HepG2 (cell line): ENCODE measurements at places on chromosomes 5 and 9.

DNA sequence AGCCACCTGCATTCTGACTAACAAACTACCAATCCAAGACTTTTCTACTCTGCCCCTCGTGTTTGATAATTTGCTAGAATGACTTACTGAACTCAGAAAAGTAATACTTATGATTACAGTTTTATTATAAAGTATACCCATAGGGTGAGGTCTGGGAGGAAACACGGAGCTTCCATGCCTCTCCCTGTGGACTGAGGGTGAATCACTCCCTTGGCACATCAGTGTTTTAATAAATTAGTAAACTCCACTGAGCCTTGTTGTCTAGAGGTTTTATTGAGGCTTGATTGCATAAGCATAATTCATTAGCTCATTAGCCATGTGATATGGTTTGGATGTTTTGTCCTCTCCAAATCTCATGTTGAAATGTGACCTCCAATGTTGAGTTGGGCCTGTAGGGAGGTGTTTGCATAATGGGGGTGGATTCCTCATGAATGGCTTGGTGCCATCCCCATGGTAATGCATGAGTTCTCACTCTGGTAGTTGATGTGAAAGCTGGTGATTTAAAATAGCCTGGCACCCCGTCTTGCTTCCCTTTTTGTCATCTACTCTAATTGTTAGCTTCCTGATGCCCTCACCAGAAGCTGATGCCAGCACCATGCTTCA is 233.6 kb upstream of the TRPC7 start:
- no peak overlapping the region for H3K4me3 ChIP-seq
- no peak overlapping the region for H3K27ac ChIP-seq
- H3K4me1 ChIP-seq, result no peaks in the 10 kb centered on the region
- no peaks in the 10 kb centered on the region for H3K27me3 ChIP-seq
- no peak for DNase-seq

DNA sequence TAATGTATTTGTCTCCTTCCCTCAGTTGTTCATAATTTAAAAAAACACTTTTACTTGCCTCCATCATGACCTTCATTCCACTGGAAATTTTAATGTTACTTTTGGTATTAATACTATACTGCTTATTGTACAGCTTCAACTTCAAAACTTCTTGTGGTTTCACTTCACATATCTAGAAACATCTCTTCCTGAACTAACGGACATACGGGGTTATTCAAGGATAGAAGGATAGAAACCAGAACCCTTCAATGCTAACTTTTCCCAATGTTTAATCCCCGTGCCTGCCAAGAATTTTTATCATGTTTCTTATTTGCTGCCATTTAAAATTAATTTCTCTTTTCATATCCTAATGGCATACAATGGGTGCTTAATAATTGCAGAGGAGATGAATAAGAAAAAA is 36.3 kb upstream of the SETD9 start:
- no peaks in the 10 kb centered on the region for H3K4me1 ChIP-seq
- H3K27ac ChIP-seq, result no peak overlapping the region
- DNase-seq, result no peak
- H3K36me3 ChIP-seq, result peaks cover 66% of the 10 kb centered on the region

GRCh38 chr9:107389617-107390071 is 99.9 kb downstream of the KLF4 start:
- no peaks in the 10 kb centered on the region for H3K36me3 ChIP-seq
- H3K27ac ChIP-seq, result no peak overlapping the region
- H3K27me3 ChIP-seq, result no peaks in the 10 kb centered on the region; the same call in 1 of the 2 replicates
- peak; percentile 65 for DNase-seq

DNA sequence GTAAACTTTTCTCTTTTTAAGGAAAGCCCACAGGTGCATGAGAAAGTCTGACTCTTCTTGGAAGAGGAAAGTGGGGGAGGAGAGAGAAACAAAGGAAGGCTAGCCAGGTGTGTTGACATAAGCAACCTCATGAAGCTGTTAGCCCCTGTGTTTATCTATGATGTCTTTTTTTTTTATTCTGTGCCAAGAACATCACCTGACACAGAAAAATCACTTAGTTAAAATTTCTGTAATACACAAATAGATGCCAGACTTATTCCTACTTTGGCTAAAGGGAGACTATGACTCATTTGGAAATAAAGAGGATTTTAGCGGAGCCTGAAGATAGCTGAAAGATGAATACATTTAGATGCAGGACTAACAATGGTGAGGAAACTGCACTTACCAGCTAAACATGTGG is 58.3 kb downstream of the BAAT start:
- H3K27ac ChIP-seq, result peak overlapping the region; percentile 97
- no peaks in the 10 kb centered on the region for H3K27me3 ChIP-seq
- no peak overlapping the region for H3K4me3 ChIP-seq
- DNase-seq, result peak; percentile 16
- peaks cover 74% of the 10 kb centered on the region for H3K4me1 ChIP-seq
- H3K36me3 ChIP-seq, result no peaks in the 10 kb centered on the region

DNA sequence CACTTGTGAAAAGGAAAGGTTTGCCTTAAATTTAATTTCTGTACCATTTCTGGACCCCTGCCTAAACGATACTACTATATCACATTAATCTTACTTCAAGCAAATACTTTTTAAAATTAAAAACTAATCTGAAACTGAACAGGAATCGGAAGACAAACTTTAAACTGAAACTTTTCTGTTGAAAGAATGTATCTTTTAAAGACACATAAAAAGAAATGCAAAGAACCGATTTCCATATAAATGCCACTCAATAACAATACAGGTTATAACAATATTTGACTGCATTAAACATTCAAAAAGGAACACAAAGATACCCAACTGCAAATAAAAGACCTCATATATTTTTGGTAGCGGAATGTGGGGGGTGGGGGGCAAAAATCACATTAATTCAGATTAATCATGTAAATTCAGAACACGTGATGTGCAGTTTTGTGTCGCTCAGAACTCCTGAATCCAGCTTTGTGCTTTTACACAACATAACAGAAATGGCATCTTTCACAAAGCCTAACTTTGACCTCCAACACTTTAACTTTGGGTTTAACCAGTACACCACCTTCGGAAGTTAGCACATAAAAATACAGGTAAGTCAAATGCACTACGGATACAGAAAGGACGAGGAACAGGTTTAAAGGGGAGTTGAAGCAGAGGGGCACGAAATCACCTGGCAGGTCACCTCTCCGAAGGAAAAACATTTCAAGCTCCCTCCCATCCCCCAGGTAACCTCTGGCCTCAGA is 925 bp downstream of the LIFR start:
- DNase-seq, result no peak
- peak overlapping the region; percentile 91 for H3K4me3 ChIP-seq
- H3K27me3 ChIP-seq, result no peaks in the 10 kb centered on the region
- H3K36me3 ChIP-seq, result no peaks in the 10 kb centered on the region
- H3K4me1 ChIP-seq, result peaks cover 57% of the 10 kb centered on the region

DNA sequence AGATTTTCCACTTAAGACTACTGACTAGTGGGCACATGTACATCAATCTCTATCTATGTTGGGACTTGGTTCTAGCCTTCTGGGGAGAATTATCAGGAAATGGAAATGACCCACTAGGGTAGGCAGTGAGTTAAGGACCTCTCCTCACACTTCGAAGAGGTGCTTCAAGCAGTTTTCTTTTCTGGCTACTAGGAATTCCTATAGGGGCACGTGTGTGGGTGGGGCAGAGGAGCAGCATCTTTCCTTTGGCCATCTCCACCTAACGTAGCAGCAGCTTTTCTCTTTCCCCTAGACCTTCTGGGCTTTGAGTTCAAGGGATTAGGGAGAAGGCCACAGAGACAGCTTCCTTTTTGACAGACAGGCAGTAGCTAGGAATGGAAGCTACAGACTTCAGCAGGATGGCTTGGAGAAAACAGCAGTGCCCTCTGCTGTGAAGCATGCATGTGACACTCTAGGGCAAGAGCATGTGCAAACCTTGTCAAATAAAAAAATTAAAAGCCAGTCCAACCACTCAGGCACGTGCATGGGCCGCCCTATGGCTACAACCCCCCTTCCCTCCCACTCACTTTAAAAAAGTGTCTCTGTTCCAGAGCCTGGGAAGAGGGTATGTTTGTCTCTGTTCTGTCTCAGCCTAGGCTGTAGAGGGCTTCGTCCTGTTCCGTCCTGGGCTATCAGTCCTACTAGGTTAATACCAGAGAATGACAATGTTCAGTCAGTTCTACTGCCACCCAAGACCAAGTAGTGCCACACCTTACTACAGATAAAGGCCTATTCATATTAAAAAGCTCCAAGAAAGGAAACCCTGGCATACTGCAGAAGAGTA is 8.7 kb upstream of the GFRA3 start:
- H3K27ac ChIP-seq, result no peak overlapping the region
- H3K4me1 ChIP-seq, result no peaks in the 10 kb centered on the region
- DNase-seq, result peak; percentile 68
- H3K4me3 ChIP-seq, result no peak overlapping the region
- H3K36me3 ChIP-seq, result peaks cover 24% of the 10 kb centered on the region; the same call in 2 of the 3 replicates
- H3K27me3 ChIP-seq, result no peaks in the 10 kb centered on the region

GRCh38 chr9:78967596-78968217 is 604.1 kb upstream of the TLE4 start:
- H3K4me3 ChIP-seq, result no peak overlapping the region
- peak; percentile 9 for DNase-seq
- no peak overlapping the region for H3K27ac ChIP-seq
- H3K36me3 ChIP-seq, result no peaks in the 10 kb centered on the region
- H3K27me3 ChIP-seq, result no peaks in the 10 kb centered on the region
- H3K4me1 ChIP-seq, result no peaks in the 10 kb centered on the region

- H3K36me3 ChIP-seq, result no peaks in the 10 kb centered on the region
- H3K4me3 ChIP-seq, result no peak overlapping the region
- H3K4me1 ChIP-seq, result no peaks in the 10 kb centered on the region
- DNase-seq, result no peak
Measured at GRCh38 chr5:9658706-9659105, 28.6 kb upstream of the TAS2R1 start.

GRCh38 chr5:59276917-59277372 is 616.6 kb downstream of the PDE4D start:
- no peak for DNase-seq
- no peak overlapping the region for H3K4me3 ChIP-seq
- H3K36me3 ChIP-seq, result no peaks in the 10 kb centered on the region
- no peaks in the 10 kb centered on the region for H3K27me3 ChIP-seq

DNA sequence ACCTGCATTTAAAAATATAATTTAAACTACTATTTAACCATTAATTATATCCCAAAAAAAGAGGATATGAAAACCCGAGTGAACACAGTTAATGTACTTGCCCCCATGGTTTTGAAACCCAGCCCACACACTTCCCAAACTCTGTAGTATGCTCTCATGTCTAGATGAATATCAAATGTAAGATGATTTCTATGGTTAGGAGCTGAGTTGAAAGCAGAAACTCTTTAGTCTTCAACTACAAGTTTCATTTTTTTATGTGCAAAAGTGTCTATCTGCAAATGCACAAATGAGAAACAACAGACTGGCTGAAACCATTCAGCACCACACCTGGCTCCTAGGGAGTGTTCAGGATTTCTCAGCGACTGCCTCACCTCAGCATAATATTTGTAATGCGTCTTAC is 183.3 kb downstream of the SEMA5A start:
- no peak overlapping the region for H3K27ac ChIP-seq
- H3K27me3 ChIP-seq, result no peaks in the 10 kb centered on the region
- no peak overlapping the region for H3K4me3 ChIP-seq
- H3K4me1 ChIP-seq, result no peaks in the 10 kb centered on the region
- no peaks in the 10 kb centered on the region for H3K36me3 ChIP-seq
- no peak for DNase-seq

- no peak overlapping the region for H3K27ac ChIP-seq
- no peak for DNase-seq
- peaks cover 17% of the 10 kb centered on the region for H3K4me1 ChIP-seq
- H3K36me3 ChIP-seq, result no peaks in the 10 kb centered on the region
Measured at GRCh38 chr5:113490317-113490716, 2.1 kb upstream of the MCC start.

DNA sequence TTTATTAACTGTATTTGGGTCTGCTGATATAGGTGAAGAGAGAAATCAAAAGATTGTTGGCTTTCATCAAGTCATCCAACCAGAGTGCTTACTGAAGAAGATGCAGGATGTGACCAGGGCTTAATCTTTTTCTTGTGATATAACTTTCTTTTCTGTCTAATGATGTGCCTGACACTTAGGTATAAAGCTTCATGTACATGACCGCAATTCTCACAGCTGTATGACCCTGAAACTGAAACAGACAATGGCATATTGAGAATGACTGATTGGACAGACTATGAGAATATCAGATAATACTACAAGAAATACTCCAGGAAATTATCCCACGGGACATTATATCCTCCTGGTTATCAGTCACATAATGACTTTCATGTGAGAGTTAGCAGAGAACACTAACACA is 32.5 kb upstream of the FAM174A start:
- H3K4me3 ChIP-seq, result no peak overlapping the region
- DNase-seq, result no peak
- H3K36me3 ChIP-seq, result no peaks in the 10 kb centered on the region
- H3K4me1 ChIP-seq, result no peaks in the 10 kb centered on the region
- no peak overlapping the region for H3K27ac ChIP-seq
- no peaks in the 10 kb centered on the region for H3K27me3 ChIP-seq

DNA sequence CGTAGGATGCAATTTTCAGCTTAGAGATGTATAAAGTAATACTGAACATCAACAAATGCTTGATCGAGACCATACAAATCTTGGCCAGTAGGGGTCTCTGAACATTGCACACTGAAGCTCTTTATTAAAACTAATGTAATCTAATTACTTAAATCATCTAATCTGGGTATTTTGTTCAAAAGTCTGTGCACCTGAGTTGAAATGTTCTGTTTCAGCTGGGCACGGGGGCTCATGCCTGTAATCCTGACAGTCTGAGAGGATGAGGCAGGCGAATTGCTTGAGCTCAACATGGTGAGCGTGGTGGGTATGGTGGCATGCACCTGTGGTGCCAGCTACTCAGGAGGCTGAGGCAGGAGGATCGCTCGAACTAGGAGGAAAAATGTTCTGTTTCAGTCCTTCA is 41.0 kb downstream of the ESM1 start:
- no peaks in the 10 kb centered on the region for H3K4me1 ChIP-seq
- no peak for DNase-seq
- H3K4me3 ChIP-seq, result no peak overlapping the region
- no peaks in the 10 kb centered on the region for H3K27me3 ChIP-seq
- H3K36me3 ChIP-seq, result no peaks in the 10 kb centered on the region
- no peak overlapping the region for H3K27ac ChIP-seq

- no peaks in the 10 kb centered on the region for H3K27me3 ChIP-seq
- H3K4me3 ChIP-seq, result no peak overlapping the region
- no peaks in the 10 kb centered on the region for H3K36me3 ChIP-seq
- no peak overlapping the region for H3K27ac ChIP-seq
Measured at GRCh38 chr9:12640016-12640587, 53.1 kb upstream of the TYRP1 start.

DNA sequence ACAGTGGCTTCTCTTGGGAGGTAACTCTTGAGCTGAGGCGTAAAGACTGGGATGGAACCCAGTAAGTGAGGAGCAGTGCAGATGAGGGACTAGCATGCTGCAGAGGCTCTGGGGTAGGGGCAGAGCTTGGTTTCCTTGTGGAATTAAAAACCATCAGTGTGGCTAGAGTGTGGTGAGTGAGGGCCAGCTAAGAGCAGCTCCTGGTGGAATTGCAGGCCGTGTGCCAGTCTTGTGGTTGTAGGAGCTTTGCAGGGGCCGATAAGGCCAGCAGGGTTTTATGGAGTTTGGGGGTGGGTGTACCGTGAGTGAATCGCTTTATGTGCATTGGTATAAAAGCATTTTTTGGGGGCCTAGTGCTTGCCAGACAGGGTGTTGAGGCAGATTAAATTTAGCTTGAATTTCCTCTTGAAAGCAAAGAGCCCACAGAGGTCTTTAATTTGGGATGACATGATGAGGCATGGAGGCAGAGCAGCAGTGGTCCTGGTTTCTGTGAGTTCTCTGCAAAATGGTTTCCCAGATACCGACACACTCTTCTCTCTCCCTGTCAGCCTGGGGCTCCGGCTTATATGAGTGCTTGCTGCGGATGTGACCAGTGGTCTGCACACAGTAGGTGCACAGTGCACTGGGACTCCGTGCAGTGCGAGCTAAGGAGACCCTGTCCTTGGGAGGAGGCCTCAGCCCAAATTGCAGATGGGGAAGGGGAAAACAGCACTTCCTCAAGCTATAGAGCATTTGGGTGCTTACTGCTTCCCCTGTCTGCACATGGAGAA is 176.4 kb upstream of the PITX1 start:
- DNase-seq, result no peak
- H3K4me3 ChIP-seq, result no peak overlapping the region
- H3K4me1 ChIP-seq, result peaks cover 21% of the 10 kb centered on the region
